HepG2 (cell line): ENCODE measurements at places on chromosomes 16 and 17. TPM values are rescaled to one million over a fixed set of nuclear protein-coding genes. Genes with fewer than 3 reads are reported as not detected.

DNA sequence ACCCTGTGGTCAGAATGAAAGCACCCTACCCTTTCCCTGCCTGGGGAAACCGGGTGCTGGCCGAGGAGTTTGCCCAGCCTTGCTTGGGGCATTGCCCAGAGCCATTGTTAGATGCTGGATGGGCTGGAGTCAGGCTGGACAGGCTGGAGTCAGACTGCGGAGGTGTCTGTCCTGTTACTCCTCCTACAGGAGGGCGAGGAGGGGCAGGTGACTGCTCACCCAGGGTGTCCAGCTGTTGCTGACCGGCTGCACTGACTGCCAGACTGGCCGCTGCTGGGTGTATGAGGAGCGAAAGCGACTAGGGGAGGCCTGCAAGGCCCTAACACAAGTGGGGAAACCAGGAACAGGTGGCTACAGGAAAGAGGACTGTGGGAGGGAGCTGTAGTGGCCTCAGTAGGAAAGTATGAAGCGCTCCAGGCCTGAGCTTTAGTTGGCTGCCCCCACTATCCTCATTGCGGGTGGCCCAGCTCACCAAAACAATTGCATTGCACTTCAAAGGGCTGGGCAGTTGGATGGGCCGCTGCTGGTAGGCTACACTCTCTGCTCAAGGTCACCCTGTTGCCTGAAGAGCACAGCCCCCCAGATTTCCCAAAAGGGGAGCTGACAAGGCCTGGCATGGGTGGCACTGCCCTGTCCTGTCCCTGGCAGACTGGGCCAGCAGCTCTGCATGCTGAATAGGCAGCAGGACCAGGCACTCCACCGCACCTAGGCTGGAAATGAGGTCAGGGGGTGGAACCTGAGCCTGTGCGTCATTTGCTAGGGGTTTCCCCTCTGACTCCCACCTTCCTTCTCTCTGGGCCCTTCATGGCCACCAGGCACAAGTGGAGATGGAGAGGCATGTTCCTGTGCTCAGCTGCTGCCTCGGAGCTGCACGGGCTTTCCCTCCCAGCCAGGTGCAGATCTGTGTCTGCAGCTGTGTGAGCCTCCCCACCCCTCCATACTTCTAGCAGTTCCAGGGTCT is 18.4 kb downstream of the LDHD start:
- DNase-seq = no peak

GUCY2D gene
- polyA plus RNA-seq = not detected in 2 replicates

- DNase-seq = no peak
These were observed 28.6 kb downstream of the EPN2 start for GRCh38 chr17:19265755-19266154.

TEKT1 gene
- not detected in 2 replicates for polyA plus RNA-seq

DNA sequence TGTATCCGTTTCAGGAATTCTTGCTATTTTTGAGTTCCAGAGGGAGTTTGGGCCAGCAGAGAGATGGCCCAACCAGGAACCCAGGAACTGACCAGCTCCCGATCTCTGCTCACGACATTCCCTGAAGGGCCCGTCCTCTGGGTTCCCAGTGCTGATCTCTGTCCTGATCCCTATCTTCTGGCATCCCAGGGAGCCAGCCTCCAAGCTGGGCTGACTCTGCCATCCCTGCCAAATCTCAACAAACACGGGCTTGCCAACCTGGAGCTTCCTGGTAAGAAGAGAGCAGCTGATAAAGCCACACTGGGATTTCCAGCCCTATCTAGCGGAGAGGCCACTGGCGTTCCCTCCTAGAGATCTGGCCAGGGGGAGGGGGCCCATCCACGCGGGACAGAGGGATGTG is 16.2 kb downstream of the GPRC5B start:
- DNase-seq = no peak

DNA sequence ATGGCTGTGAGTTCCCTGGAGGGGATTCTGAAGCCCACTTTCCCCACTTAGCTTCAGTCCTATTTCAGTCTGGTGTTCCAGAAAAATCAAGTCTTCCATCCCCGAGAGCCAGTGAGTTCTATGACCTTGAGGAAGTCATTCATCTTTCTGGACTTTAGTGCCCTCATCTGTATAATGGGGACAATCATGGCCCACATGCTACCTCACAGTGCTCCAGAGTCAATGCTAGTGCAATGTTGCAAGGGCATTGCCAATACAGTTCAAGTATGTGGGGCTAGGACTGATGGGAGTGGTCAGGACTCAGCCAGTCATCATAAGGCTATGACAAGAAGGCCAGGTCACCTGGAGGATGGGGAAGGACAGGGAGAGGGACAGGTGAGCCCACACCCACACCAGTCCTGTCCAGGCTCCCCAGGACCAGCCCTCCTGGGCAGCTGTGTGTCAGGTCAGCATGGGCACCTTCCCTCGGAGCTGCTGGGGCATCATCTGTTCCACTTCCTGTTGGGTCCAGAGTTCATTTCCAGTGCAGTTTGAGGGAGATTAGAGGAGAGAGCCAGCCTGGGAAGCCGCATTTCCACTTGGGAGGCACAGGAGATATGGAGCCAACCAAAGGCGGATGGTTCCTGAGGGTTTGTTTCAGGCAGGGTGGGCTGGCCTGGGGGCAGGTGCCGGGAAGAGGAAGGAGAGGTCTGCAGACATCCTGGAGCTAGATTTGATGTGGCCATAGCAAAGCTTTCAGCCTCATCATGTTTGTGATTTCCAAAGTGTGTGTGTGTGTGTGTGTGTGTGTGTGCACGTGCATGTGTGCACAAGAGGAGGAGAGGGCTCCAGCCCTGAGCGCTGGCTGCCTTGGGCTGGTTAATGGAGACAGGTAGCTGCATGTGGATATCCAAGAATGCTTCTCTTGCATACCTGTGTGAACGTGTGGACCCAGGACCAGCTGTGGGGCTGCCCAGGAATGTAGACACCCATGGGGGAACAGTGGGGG is 3.9 kb upstream of the WNT9B start:
- peak; percentile 35 for DNase-seq

- DNase-seq = no peak
These were observed 17.7 kb upstream of the C16orf95 start for GRCh38 chr16:87334651-87335624.
